ENCODE measurements at places on chromosomes 4 and X.
A peak's percentile ranks its signal among the peaks of the same experiment; 100 is the strongest.

GRCh38 chrX:153844509-153845082, 14.3 kb upstream of the PDZD4 start:
- DNase-seq, result no peak

- no peak for DNase-seq
Measured at GRCh38 chr4:94453391-94453963, 1.7 kb downstream of the PDLIM5 start.

- DNase-seq, result peak; percentile 25
Measured at GRCh38 chrX:47311932-47312774, 58.2 kb upstream of the ZNF157 start.

DNA sequence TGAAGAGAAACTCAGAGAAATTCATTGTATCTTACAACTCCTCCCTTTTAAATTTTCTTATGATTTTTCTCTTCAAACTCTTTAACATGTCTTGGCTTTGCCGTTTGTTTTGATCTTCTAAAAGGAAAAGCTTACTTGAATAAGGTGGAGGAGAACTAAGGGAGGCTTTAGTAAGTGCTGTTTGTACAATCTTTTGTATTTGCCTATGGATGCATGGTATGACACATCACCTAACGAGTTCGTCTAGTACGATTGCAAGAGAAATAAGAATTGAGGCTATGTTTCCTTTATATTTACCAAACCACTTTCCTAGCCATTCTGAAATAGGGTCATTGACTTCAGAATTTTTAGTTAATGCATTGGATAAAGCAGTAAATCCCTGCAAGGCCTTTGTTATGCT, 8.4 kb upstream of the BST1 start:
- DNase-seq, result no peak

- no peak for DNase-seq
Measured at GRCh38 chr4:168892475-168892874, 117.6 kb downstream of the CBR4 start.

- no peak for DNase-seq
Measured at GRCh38 chr4:8278009-8278395, 8.4 kb downstream of the HTRA3 start.

GRCh38 chr4:142021181-142021580, 384.8 kb downstream of the IL15 start:
- no peak for DNase-seq

GRCh38 chrX:5122181-5122678, 1106.4 kb downstream of the NLGN4X start:
- DNase-seq, result no peak

DNA sequence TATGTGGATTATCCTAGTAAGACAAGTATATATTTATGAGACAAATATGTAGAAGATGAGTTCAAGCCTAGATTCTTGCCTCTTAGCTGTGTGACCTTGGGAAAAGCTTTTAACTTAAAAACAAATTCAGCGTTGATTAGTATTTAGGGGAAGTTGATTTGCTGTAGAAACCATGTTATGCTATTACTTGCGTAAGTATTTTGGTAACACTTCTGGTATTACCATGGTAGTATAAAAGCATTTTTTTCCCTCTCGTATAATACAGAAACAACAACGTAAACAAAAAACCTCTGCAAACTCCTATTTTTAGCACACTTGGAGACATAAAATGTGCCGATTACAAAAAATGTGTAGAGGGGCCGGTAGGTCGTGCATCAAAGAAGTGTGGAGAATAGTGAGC, 33.2 kb downstream of the STAG2 start:
- DNase-seq, result no peak

- no peak for DNase-seq
Measured at GRCh38 chrX:130158311-130158710, 7.3 kb downstream of the AIFM1 start.

DNA sequence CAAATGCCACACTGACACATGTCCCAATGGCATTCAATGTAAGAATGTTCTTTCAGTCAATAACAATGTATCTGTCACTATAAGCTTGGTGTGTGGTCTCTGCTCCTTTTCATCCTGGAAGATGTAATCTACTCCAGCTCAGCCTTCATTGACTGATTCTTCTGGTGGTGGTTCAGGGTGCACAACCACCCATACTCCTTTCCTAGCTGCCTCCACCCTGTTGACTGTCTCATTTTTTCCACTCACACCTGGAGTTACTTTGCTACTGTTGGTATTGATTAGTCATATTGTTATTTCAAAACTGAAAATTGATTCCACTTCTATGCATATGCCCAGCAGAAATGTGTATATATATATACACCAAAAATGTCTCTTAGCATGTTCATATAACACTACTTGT, 140.5 kb downstream of the ASB9 start:
- no peak for DNase-seq

- no peak for DNase-seq
Measured at GRCh38 chr4:10353110-10353509, 104.1 kb downstream of the ZNF518B start.

DNA sequence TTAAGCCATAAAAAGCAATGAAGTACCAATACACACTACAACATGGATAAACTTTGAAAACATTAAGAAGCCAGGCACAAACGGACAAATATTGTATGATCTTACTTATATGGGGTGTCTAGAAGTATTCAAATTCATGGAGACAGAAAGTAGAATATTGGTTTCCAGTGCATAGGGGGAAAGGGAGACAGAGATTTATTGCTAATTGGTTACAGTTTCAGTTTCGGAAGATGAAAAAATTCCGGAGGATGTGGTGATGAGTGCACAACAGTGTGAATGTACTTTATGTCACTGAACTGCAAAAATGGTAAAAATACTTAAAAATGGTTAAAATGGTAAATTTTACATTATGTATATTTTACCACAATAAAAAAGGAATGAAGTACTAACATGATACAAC, 5.1 kb upstream of the PRDX4 start:
- DNase-seq, result no peak

DNA sequence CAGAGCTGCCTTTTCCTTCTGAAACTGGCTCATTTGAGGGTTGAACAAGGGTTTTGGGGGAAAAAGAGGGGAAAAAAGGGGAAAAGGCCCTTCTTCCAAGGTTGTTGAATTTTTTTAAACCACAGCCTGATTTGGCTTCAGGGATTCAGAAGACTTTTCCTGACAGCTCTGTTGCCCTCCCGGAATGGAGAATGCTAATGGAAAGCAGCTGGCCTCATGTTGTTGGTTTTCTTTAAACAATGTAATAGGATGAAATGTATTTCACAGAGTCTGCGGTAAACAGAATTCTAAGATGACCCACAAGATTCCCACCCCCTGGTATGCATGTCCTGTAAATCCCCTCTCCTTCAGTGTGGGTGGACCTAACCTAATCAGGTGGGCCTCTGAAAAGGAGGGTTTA, 3.3 kb upstream of the KIAA1210 start:
- DNase-seq, result no peak

GRCh38 chrX:21662761-21663160, 4.6 kb upstream of the KLHL34 start:
- DNase-seq, result no peak

- no peak for DNase-seq
Measured at GRCh38 chr4:85381968-85382367, 93.0 kb upstream of the ARHGAP24 start.

- no peak for DNase-seq
Measured at GRCh38 chrX:45889471-45889870, 655.8 kb downstream of the ZNF674 start.

DNA sequence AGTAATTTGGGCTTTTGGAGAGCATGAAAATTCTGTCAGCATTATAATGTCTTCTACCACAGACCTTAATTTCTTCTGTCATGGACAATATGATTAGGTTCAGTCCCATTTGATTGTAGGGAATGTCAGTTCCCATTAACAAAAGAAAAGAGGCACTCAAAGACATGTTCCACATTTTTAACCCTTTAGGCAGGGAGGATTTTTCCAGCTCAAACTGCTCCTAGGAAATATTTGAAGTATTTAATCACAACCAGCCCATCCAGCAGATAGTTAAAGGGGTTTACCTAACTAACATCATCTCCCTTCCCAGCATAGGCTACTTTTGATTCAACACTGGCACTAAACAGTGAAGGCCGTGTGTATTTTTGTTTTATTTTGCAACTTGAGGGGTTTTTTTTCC, 256.0 kb downstream of the DHX15 start:
- no peak for DNase-seq
